ENCODE measurements at places on chromosomes 1 and 21.

DNA sequence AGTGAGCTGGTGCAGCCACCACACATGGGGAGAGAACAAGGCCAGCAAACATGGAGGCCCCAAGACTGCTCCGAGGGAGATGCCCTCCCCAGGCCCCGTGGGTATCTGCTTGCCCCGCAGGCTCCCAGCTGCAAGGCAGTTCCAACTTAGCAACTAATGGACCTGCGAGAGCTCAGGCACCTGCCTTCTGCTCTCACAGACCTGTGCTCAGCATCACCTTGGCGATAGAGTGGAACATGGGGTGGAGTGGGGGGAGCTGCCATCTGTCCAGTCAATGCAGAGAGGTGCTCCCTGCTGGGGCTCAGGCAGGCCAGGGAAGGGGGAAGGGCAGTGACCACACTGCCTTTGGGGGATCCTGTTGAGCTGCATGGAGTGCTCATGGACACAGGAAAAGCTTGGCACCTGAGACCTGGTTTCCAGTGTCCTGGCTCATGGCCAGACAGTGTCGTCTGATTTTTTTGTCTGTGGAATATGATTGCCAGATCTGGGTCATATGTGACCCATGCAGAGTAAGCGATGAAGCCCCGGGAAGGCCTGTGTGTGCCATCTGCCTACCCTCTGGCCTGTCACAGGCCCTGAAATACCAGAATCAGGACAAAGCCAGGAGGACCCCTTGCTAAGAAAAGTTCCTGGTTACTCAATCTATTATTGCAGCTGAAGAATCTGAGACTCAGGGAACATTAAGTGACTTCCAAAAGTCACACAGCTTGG lies 39.9 kb upstream of the TENT5C start:
- DNase-seq: no peak

DNA sequence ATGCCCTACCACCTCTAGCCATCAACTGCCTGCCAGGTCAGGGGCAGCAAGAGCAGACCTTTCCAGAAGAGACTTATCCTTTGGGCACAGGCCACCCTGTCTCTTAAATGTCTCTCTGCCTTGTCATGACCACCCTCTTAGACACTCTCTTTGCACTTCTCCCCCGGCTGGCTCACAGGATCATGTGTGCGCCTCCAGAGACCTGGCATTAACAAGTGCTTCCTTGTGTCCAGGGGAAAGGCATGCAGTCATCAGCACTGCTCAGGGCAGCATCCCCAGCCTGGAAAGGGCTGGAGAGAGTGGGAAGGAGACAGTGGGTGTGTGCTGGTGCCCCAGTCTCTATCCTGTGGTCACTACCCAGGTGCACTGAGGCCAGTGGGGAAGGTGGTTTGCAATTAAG lies 85.2 kb upstream of the TLR5 start:
- no peak for DNase-seq

GRCh38 chr1:245248231-245248731 lies 93.5 kb downstream of the KIF26B start:
- DNase-seq: no peak

GRCh38 chr1:53182111-53182593 lies 14.5 kb upstream of the CPT2 start:
- DNase-seq: peak; percentile 69

GRCh38 chr1:232853994-232854797 lies 49.0 kb downstream of the MAP10 start:
- no peak for DNase-seq

DNA sequence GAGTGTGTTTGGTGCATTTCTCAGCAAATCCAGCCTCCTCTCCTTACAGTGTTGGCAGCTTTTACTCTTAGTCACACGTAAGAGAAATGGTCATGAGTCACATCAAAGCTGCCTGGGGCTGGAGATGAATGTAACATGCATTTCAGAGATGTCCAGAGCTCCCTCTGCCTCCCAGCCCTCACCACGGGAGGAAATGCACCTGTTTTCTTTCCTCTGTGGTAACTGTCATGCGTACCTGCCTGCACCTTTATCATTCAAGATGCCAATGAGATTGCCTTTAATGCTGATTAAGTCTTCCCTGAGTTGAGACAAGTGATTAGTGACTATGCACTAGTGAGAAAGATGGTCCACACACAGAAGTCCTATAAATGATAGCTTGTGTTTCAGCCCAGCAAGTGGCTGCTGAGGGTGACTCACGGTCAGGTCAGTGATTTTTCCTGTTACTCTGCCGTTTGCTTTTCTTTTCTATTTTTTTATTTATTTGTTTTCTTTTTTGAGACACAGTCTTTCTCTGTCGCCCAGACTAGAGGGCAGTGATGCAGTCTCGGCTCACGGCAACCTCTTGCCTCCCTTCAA lies 277.3 kb upstream of the FMN2 start:
- DNase-seq: no peak

DNA sequence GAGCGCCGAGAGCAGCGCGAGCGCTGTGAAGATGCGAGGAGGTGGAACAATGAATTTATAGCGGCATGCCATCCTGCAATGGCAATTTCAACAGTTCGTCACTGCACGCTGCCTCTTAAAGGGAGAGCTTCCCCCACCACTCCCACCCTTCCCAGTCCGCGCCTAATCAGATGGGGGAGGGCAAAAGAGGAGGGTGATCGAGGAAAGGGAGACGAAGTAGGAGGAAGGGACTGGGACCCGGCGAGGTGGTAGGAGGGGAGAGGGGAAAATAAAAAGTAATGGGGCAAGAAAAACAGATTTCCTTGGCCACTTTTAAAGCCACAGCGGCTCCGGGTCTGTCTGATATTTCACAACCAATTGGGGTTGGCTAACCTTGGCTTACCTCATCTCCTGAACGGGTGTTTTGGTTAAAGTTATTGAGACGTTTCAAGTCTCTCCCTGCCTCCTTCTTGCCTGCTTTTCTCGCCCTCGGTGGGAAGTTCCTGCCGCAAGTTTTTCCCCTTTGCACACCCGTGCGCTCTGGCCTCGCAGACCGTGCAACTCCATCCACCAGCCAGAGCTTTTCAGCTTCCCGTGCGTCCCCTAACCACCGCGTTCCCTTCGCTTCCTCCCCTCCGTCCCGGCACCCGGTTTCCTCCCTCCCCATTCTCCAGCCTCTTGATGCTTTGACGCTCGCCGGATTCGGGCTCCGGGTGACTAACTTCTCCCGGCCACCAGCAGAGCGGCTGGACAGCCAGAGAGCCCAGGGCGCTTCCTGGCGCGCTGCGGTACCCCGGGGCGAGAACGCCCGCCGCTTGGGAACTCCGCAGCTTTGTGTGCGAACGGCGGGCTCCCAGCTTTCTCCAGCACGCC lies at the start of gene ADAMTS5:
Gene ADAMTS5 (minus strand): TSS at position 27 of the 852 bp plus-strand sequence. CDS start 697 bp downstream, outside the sequence.
- DNase-seq: no peak

GRCh38 chr1:27136236-27136551 lies 18.7 kb downstream of the SLC9A1 start:
- no peak for DNase-seq

DNA sequence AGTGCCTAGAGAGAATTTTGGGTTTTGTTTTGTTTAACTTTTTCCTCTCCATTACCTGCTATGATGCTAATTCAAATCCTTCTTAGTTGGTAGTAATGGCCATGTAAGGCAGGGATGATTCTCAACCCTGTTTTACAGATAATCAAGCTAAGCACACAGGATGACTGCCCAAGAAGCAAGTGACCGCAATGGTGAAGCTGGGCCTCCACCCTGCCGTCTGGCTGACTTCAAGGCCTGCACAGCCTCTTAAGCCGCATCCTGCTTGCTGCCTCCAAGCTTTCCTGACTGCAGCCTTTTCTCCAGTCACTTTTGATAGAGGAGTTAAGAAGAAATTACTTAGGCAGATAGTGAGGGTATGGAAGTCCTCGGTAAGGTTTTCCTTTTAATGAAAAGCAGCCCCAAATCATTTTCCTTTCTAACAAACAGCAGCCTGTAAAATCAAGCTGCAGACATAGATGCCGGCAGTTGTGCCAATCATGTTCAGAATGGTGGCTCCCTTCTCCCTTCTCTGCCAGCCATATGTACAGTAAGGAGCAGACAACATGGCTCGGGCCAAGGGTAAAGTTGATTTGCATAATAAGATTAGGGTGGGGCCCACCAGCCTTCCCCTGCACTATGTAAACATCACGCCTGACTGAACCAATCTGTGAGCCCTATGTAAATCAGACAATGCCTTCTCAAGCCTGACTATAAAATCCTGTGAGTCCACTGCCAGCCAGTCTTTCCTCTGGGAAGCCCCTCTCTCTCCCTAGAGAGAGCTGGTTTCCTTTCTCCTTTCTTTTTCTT lies 8.8 kb upstream of the CTBS start:
- DNase-seq: no peak

- no peak for DNase-seq
Measured at GRCh38 chr1:150973836-150974579, 627 bp downstream of the CERS2 start.

- no peak for DNase-seq
Measured at GRCh38 chr1:71721532-71721931, 560.8 kb downstream of the NEGR1 start.

DNA sequence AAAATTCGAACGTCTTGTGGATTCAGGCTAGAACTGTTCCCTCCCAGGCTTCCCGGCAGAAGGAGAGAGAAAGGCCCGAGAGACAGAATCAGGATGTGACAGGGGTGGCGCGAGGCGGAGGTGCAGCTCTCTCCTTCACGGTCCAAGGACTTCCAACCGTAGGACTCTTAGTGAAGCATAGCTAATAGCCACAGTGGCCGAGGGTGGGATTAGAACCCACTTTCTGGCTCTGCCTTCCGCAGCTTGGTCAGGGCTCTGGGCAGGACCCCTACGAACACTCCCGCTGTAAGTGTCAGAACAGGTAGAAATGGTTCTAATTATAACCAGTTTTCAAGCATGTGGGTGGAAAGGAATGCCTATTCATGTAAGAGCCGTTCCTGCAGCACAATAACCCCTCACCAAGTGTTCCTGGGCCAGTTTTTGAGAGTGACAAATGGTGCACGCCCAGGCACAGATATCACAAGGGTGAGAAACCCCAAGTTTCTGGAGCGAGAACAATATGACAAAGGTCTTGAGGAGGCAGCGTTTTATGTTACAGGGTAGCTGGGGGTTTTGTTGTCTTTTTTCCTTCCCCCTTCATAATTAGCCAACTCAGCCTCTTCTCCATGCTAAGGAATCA lies 86.4 kb downstream of the SYF2 start:
- no peak for DNase-seq

- no peak for DNase-seq
Measured at GRCh38 chr1:172148213-172148612, 272.3 kb upstream of the C1orf105 start.

GRCh38 chr1:64526312-64526711 lies 56.4 kb downstream of the CACHD1 start:
- no peak for DNase-seq

- no peak for DNase-seq
Measured at GRCh38 chr1:180905927-180906326, 6.8 kb upstream of the KIAA1614 start.

DNA sequence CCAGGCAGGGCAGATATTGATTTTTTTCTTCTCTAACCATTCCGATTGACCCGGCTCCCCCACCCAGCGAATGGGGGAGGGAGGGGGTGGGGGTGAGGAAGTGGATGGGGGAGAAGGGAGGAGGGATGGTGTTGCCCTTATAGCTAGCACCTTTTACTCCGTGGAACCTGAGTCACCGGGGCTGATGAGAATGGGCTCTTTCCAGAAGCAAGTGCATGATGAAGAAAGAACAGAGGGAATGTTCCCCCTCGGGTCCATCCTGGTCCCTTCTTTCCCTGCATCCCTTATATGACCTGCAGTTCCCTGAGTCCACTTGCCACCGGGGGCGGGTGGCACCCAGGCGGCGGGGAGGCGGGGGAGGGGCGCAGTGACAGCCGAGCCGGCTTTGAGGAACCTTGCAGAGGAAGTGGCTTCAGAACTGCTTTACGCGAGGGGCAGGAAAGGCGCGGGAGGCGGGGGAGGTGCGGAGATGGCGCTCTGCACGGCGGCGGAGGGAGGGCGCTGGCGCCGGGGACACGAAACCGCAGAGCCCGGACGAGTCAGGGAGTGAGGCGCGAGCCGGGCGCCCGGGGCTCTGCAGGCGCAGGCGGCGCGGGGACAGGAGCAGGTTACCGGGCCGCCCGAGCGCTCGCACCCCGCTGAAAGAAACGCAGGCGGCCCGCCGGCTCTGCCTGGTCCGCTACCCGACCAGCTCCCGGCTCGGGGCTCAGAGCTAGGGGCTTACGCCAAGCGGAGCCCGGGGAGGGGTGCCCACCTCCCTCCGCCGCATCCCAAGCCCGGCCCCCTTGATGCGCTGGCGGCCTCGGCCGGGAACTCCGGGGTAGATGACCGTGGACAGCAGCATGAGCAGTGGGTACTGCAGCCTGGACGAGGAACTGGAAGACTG lies 49.7 kb downstream of the RASSF5 start:
- no peak for DNase-seq

DNA sequence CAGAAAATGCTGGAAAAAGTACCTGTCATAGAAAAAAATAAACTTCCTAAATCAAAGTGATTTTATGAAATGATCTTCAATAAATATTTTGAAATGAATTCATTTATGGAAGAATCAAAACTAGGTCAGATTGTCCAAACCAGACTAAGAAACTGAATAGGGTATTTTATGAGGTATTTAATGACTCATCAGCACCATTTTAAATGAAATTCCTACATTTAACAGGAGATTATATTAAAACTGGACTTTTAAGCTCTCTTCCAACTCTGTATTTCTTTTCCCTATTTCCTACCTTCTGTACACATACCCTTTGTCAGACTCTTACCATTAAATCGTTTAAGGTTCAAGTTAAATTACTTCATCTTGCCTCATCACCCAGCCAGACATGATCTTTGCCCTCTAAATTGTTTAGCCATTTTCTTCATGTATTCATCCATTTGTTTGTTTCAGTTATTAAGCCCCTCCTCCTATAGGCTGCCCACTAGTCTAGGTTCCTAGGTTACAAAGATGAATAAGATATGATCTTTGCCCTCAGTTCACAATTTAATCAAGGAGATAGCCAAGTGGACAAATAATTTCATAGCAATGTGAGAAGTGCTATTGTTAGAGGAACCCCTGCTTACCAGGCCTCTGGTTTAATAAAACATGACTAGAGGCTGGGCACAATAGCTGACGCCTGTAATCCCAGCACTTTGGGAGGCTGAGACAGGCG lies 25.0 kb downstream of the TATDN3 start:
- no peak for DNase-seq

DNA sequence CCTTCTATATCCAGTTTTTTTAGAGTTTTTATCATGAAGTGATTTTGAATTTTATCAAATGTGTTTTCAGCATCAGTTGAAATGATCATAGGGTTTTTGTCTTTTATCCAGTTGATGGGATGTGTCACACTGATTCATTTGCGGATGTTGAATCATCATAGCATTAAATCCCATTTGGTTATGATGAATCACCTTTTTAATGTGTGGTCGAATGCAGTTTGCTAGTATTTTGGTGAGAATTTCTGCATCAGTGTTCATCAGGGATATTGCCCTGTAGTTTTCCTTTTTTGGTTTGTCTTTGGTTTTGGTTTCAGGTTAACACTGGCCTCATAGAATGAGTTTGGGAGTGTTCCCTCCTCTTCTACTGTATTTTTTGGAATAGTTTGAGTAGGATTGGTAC lies 80.3 kb downstream of the DIRAS3 start:
- no peak for DNase-seq

- DNase-seq: no peak
Measured at GRCh38 chr1:8165595-8166360, 139.7 kb upstream of the ERRFI1 start.

GRCh38 chr1:192545896-192546521 lies 29.6 kb upstream of the RGS1 start:
- no peak for DNase-seq
